ENCODE measurements at places on chromosomes 1 and 21.

- DNase-seq = no peak
Measured at GRCh38 chr1:32868806-32869455, 1.8 kb downstream of the FNDC5 start.

- DNase-seq = no peak
Measured at GRCh38 chr1:23581219-23581618, 21.9 kb upstream of the ID3 start.

DNA sequence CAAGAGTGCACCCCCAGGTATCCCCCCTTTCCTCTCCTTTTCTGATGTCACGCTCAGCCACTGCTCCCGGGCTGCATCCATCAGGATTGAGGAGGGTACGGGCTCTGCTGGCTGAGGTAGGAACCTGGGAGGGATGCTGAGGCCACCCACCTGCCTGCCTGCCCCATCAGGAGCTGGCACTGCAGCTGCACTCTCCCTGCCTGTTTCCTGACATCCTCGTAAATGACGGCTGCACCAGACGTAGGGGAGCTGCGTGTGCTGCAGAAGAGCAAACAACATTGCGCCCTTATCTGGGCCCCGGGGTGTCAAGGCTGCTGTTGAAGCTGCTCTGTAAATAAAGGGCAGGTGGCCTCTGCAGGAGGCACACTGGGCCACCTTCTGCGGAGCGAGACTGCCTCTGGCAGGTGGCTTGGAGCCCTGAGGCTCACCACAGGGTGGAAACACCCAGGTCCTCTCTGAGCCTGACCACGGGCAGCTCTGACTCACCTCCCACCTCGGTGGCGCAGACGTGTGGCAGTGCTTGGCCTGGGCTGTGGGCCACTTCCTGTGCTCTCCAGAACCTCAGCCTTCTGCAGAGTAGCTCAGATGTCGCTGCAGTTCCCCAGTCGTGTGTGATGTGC is 30.9 kb downstream of the SNAP47 start:
- peak; percentile 91 for DNase-seq

GRCh38 chr1:205692423-205692822 is 12.1 kb upstream of the SLC45A3 start:
- DNase-seq = no peak

DNA sequence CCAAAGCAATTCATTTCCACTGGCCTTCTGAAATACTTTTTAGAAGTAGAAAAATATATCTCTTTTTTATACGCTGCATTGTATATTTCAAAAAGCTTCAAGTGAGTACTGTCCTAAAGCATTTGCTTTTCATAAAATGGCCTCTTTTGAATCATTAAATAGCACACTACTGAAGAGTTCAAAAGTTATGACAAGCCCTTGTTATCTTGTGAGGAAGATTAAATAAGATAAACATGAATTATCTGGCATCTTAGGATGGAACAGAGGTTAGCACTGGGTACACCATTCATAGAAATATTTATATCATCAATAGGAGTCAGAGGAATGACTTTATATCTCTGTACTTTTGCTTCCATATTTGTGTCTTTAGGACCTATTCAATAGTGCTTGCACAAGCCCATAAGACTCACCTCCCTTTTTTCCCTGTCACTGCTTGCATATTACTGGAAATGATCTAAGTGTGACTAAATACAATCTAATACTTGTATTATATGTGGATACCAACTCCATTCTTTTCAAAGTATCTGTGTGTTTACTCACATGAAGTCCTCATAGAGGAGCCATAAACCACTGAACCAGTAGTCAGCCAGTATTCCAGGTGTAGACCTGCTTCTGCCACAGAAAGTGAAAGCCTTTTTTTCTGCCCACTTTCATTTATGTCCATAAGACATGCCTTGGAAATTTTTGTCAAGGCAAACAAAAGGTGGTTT is 274.2 kb upstream of the C1orf105 start:
- no peak for DNase-seq

- DNase-seq = no peak
Measured at GRCh38 chr1:197920414-197921117, 3.4 kb downstream of the LHX9 start.

GRCh38 chr1:205480349-205480985 is 24.0 kb upstream of the CDK18 start:
- DNase-seq = no peak

GRCh38 chr1:176542352-176542751 is 79.4 kb downstream of the PAPPA2 start:
- no peak for DNase-seq

DNA sequence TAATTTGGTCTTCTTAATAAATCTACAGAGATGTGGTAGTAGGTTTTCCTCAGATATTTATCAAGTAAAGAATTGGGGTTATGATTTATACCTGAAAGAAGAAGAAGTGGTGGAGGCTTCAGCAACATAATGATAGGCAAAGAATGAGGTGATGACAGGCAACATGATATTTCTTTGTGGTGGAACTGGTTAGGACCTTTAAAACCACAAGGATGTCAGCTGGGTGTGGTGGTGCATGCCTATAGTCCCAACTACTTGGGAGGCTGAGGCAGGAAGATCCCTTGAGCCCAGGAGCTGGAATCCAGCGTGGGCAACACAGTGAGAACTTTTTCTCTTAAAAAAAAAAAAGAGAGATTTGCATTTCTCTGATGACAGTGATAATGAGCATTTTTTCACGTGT is 34.1 kb upstream of the COL11A1 start:
- DNase-seq = no peak

GRCh38 chr1:24022581-24023361 is 42.6 kb upstream of the SRSF10 start:
- peak; percentile 99 for DNase-seq

GRCh38 chr1:26785611-26786436 is 1.9 kb upstream of the PIGV start:
- DNase-seq = peak; percentile 45

DNA sequence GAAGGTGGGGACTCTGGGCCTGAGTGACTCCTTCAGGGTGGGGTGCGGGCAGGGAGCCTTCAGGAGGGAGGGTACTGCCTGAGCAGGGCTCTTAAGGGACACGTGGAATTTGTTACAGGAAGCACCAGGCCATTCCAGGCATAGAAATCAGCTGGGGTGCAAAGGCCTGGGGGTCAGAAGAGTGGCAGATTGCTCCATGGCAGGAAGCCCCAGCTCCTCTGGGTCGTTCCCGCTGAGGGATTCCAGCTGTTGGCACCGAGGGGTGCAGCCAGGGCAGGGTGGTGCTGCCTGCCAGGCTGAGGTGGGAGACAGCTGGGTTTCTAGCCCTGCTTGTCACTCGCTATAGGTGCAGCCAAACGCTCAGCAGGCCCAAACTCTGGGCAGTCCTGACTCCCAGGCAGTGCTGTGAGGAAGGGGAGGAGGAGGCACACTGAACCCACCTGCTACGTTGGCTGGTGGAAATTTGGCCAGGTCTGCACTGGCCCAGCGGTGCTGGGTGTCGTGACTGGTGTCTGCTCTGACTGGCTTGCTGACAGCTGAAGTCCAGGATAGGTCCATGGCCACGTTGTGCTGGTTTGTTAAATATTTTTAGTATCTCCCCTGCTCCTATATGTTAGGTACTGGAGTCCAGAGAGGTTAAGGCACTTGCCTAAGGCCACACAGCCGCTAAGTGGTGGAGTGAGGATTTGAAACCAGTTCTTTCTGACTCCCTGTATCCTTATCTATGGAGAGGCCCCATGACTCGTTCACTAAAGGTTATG is 19.3 kb downstream of the TNFRSF1B start:
- no peak for DNase-seq

GRCh38 chr1:77614037-77614436 is 68.4 kb downstream of the ZZZ3 start:
- no peak for DNase-seq

GRCh38 chr21:35697321-35697808 is 363.0 kb downstream of the SETD4 start:
- DNase-seq = peak; percentile 83

DNA sequence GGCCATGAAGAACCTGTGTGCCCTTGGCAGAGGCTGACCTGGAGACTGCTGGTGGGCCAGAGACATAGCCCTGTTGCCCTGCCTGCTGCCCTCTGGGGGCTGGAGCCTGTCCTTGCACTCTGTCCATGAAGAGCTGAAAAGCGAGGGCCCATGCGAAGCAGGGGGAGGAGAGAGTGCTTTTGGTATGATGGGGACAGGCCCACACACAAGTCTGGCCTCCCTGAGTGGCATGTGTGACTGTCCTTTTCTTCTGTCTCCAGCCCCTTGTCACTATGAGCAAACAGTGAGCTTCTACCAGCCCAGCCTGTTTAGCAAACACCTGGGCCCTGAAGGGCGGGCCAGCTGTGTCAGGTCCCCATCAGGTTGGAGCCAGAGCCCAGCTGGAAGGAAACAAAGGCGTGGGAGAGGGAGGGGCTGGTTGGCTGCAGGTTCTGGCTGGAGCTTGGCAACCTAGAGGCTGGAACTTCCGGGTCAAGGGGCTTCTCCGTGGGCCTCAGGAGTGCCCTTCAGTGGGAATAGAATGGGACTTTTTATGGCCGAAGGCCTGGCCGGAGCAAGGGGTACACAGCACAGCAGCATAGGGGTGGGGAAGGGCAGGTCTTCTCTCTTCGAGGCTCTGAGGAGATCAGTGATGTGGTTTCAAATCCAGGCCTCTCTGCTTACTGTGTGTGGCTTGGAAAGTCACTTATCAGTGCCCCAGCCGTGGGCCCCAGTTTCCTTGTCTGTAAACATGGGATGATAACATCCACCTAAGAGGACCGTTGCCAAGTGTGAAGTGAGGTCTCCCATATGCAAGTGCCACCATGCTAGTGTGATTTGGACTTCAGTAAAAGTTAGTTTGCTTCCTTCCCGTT is 14.3 kb downstream of the QSOX1 start:
- DNase-seq = peak; percentile 28

DNA sequence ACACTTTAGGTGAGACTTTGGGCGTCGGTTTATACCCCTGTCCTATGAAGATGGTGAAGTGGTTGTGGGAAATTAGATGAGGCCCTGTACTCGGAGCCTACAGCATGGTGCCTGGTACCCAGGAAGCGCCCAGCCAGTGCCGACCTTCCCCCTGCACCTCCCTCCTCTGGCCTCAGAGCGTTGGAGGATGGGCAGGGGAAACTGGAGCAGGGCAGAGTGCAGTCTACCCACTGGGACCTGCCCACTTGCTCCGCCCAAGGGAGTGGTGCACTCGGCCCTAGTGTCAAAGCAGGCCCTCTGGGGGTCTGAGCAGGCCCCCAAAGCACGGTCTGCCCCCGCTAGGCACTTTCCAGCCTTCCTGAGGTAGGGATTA is 13.0 kb upstream of the TTC22 start:
- DNase-seq = no peak

DNA sequence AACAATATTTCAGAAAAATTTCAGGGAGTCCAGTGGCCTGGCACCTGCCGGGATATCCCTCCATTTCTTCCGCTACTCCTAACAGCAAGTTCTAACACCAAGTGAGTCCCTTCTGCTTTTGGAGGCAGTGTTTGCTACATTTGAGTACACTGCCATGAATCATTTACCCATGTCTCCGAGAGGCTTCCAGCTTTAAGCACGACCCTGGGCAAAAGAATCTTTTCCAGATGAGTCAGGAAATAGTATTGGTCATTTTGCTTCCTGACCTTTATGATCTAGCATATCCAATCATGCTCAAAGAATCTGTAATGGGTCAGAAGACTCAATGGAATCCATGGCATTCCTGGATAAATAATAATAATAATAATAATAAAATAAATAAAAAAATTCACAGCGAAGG is 60.7 kb upstream of the FMN2 start:
- peak; percentile 99 for DNase-seq

GRCh38 chr1:156727926-156728598 is at the start of gene METTL25B:
TSS of gene METTL25B (plus strand) at chr1:156728469. CDS start at chr1:156729105, 636 bp downstream.
- DNase-seq = peak; percentile 85

GRCh38 chr1:203324105-203325025 is 19.0 kb downstream of the BTG2 start:
- no peak for DNase-seq
